ENCODE measurements at places on chromosomes 3 and 15. TPM values are rescaled to one million over a fixed set of nuclear protein-coding genes. Genes with fewer than 3 reads are reported as not detected.

The MAP1A gene
- total RNA-seq = 24.3 TPM

The GRM7 gene
- not detected for total RNA-seq

The HYPK gene
- 11.0 TPM for total RNA-seq

The SLC35G2 gene
- total RNA-seq = 5.6 TPM

The MYEF2 gene
- 5.0 TPM for total RNA-seq

The GPR156 gene
- total RNA-seq = 1.5 TPM

- H3K27me3 ChIP-seq = no peaks in the 10 kb centered on the region
- no peak overlapping the region for H3K4me3 ChIP-seq
- H3K27ac ChIP-seq = no peak overlapping the region
- no peaks in the 10 kb centered on the region for H3K36me3 ChIP-seq
- no peak for DNase-seq
- H3K4me1 ChIP-seq = no peaks in the 10 kb centered on the region
Measured at GRCh38 chr15:56341201-56341600, 24.0 kb upstream of the TEX9 start.

- no peak overlapping the region for H3K27ac ChIP-seq
- no peaks in the 10 kb centered on the region for H3K36me3 ChIP-seq
- DNase-seq = no peak
- peaks cover 1% of the 10 kb centered on the region for H3K4me1 ChIP-seq
- H3K4me3 ChIP-seq = no peak overlapping the region
- H3K27me3 ChIP-seq = no peaks in the 10 kb centered on the region
Measured at GRCh38 chr3:150527464-150528255, 18.6 kb downstream of the SERP1 start.

- H3K4me3 ChIP-seq = no peak overlapping the region
- H3K4me1 ChIP-seq = peaks cover 18% of the 10 kb centered on the region
- no peaks in the 10 kb centered on the region for H3K36me3 ChIP-seq
Measured at GRCh38 chr3:134460965-134461364, 24.8 kb downstream of the ANAPC13 start.

DNA sequence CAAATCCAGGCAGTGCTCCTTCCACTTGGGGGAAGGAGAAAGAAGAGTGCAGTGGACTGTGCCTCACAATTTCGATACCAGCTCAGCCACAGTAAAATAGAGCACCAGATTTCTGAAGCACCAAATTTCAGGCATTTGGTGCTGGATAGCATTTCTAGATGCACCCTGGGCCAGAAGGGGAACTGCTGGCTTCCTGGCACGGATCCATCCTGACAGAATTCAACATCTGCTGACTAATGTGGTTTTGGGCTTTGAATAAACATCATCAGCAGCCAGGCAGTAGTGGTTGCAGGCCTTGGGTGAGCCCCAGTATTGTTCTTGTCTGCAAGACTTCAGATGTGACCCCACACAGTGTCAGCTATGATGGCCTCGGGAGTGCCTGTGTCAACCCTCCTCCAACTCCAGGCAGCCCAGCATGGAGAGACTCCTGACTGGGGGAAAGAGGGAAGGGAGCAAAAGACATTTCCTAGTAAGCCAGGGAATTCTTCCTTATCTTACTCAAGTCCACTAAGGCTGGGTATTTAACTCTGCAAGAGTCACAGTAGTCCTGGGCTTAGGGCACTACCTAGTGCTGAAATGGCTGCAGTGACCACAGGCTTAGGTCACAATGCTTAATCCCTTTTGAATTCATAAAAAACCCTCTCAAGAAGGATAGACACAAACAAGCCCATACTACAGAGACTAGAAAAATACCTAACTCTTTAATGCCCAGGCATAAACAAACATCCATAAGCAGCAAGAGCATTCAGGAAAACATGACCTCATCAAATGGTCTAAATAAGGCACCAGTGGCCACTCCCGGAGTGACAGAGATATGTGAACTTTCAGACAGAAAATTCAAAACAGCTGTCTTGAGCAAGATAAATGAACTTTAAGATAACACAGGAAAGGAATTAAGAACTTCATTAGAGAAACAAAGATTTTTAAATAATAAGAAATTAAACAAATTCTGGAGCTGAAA is 74.7 kb downstream of the SPATA16 start:
- DNase-seq = no peak
- no peaks in the 10 kb centered on the region for H3K4me1 ChIP-seq
- H3K27me3 ChIP-seq = no peaks in the 10 kb centered on the region
- no peak overlapping the region for H3K27ac ChIP-seq
- no peaks in the 10 kb centered on the region for H3K36me3 ChIP-seq
- H3K4me3 ChIP-seq = no peak overlapping the region

GRCh38 chr3:10371167-10371566 is 50.3 kb upstream of the SEC13 start:
- no peaks in the 10 kb centered on the region for H3K36me3 ChIP-seq
- no peaks in the 10 kb centered on the region for H3K27me3 ChIP-seq
- H3K27ac ChIP-seq = no peak overlapping the region
- DNase-seq = no peak
- H3K4me1 ChIP-seq = no peaks in the 10 kb centered on the region
- no peak overlapping the region for H3K4me3 ChIP-seq

- H3K36me3 ChIP-seq = no peaks in the 10 kb centered on the region
- H3K27ac ChIP-seq = no peak overlapping the region
- H3K4me1 ChIP-seq = no peaks in the 10 kb centered on the region
- H3K27me3 ChIP-seq = no peaks in the 10 kb centered on the region
- no peak overlapping the region for H3K4me3 ChIP-seq
- no peak for DNase-seq
Measured at GRCh38 chr15:46297766-46298165, 662.9 kb downstream of the SQOR start.

DNA sequence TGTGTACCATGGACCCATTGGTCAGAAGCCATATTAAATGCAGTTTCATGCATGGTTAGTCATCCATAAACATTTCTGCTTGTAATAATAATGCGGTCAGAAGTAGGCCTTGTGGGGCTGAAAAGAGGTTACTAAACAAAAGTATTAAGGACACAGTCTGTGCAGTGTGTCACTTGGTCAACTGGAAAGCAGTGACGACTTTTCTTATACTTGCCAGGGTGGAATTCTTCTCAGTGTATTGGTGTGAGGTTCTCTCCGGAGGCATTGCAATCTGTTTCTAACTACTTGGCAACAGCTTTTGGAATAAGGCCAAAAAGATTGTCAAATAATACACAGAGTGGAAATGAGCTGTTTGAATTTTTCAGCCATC is 46.8 kb downstream of the CHL1 start:
- no peak overlapping the region for H3K27ac ChIP-seq
- peaks cover 4% of the 10 kb centered on the region for H3K4me1 ChIP-seq
- no peak for DNase-seq
- no peaks in the 10 kb centered on the region for H3K27me3 ChIP-seq
- H3K4me3 ChIP-seq = no peak overlapping the region

- H3K4me1 ChIP-seq = no peaks in the 10 kb centered on the region
- H3K27me3 ChIP-seq = no peaks in the 10 kb centered on the region
- H3K36me3 ChIP-seq = no peaks in the 10 kb centered on the region
- H3K4me3 ChIP-seq = no peak overlapping the region
- DNase-seq = no peak
Measured at GRCh38 chr3:11690863-11691766, 47.4 kb upstream of the VGLL4 start.

DNA sequence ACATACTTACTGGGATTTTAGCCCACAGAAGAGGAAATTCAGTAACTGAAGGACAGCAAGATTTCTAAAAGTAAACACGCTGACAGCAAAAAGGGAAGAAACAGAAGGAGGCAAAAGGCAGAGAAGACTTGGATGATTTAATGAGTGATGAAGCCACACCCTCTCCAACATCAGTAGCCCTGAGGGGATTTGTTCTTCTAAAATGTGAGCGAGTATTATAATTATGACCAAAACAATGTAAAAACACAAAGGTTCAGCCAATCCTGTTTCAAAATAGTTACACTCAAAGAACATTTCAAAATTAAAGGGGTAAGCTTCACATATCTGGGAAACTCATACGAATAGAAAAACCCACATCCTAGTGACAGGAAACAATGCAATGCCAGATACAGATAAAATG is 25.0 kb downstream of the MCCC1 start:
- no peak for DNase-seq
- H3K27ac ChIP-seq = no peak overlapping the region
- no peaks in the 10 kb centered on the region for H3K4me1 ChIP-seq
- H3K4me3 ChIP-seq = no peak overlapping the region

DNA sequence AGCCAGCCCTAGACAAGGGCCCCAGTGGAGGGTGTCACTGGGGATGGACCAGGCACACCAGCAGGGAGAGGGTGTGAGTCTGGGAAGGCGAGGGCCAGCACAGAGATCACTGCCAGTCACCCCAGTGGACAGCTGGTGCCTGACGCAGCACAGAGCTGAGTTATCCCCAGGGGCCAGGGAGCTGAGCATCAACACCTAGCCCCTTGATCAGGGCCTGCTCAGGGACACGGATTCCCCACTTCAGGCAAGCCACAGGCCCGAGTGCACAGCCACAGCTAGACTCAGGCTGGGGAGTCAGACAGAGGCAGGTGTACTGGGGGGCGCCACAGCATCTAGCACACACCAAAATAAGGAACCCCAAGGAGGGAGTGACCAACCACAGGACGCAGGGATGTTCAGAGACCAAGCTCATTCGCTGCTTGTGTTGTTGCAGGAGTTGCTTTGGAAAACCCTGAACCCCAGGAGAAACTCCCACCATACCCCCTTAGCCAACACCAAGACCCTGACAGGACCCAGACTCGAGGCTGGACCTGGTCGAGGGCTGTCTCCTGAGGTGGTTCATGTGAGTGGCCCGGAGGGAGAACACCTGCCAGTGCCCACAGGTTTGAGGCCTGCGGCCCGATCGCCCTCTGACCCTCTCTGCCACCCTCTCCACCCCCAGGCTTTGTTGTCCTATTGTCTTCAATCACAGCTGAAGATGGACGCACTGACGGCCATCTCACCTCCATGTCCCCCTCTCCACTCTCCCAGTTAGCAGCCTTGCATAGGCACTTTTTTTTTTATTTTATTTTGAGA is 146.8 kb downstream of the TPRA1 start:
- peak; percentile 7 for DNase-seq
- H3K4me3 ChIP-seq = no peak overlapping the region
- H3K27me3 ChIP-seq = no peaks in the 10 kb centered on the region
- no peaks in the 10 kb centered on the region for H3K4me1 ChIP-seq

- no peaks in the 10 kb centered on the region for H3K27me3 ChIP-seq
- H3K36me3 ChIP-seq = no peaks in the 10 kb centered on the region
- DNase-seq = no peak
- H3K4me1 ChIP-seq = no peaks in the 10 kb centered on the region
Measured at GRCh38 chr15:28005004-28005527, 94.0 kb downstream of the OCA2 start.

GRCh38 chr3:179852142-179852905 is 184.4 kb downstream of the PEX5L start:
- no peaks in the 10 kb centered on the region for H3K36me3 ChIP-seq
- H3K27ac ChIP-seq = no peak overlapping the region
- DNase-seq = no peak
- no peaks in the 10 kb centered on the region for H3K4me1 ChIP-seq

GRCh38 chr15:92881211-92881754 is 18.8 kb upstream of the CHD2 start:
- peaks cover 15% of the 10 kb centered on the region for H3K4me1 ChIP-seq
- DNase-seq = peak; percentile 58
- peak overlapping the region; percentile 44 for H3K4me3 ChIP-seq
- H3K27ac ChIP-seq = peak overlapping the region; percentile 86
- H3K36me3 ChIP-seq = no peaks in the 10 kb centered on the region
- H3K27me3 ChIP-seq = no peaks in the 10 kb centered on the region

DNA sequence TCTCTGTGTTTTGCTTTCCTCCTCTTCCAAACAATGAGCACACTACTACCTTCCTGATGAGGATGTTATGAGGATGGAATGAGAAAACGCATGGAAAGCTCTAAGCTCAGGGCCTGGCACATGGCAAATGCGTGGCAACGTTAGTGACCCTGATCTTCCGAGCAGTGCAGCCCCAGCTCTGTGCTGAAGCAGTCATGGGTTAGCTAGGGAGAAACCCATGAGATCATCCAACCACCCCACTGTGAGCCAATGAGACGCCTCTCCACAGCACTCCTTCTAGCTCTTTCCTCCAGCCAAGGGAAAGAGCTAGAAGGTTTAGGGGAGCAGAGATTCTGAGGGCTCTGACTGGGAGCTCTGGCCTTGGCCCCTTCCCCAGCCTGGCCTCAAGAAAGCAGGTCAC is 4.5 kb downstream of the CPN2 start:
- DNase-seq = no peak
- H3K27me3 ChIP-seq = no peaks in the 10 kb centered on the region
- H3K4me3 ChIP-seq = no peak overlapping the region
- H3K27ac ChIP-seq = no peak overlapping the region

DNA sequence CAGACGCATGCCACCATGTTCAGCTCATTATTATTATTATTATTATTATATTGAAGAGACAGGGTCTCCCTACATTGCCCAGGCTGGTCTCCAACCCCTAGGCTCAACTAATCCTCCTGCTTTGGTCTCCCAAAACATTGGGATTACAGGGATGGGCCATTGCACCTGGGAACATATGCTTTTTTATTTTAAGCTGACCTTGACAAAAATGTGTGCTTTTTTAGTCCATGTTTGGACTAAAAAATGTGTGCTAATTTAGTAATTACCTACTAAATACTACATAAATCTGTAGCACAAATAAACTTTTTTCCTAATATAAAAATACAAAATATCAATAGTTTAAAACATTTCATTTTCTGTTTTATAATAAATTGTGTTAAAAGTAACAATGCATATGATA is 693.2 kb downstream of the ROBO1 start:
- H3K36me3 ChIP-seq = no peaks in the 10 kb centered on the region
- no peak overlapping the region for H3K4me3 ChIP-seq
- no peaks in the 10 kb centered on the region for H3K4me1 ChIP-seq
- no peak for DNase-seq

DNA sequence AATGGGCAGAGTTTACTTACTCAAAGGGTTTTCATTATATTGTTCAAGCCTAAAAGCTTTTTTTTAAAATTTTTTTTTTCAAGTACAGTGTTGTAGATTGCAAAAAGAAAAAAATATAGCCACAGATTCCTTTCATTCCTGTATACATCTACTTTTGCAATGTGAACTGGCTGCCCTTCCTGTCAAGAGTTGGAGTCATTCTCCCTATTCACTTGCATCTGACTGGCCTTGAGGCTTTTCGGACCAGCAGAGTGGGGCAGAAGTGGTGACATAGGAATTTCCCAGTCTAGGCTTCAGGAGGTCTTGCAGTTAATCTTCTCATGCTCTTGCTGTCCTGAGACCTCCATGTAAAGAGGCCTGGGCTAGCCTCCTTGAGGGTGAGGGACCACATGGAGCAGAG is 218.3 kb upstream of the CFAP20DC start:
- H3K4me3 ChIP-seq = no peak overlapping the region
- no peaks in the 10 kb centered on the region for H3K4me1 ChIP-seq
- no peak overlapping the region for H3K27ac ChIP-seq
- no peaks in the 10 kb centered on the region for H3K36me3 ChIP-seq
- H3K27me3 ChIP-seq = no peaks in the 10 kb centered on the region

GRCh38 chr3:156350781-156351180 is 204.1 kb downstream of the SSR3 start:
- H3K27ac ChIP-seq = no peak overlapping the region
- no peak overlapping the region for H3K4me3 ChIP-seq
- H3K27me3 ChIP-seq = no peaks in the 10 kb centered on the region
- no peaks in the 10 kb centered on the region for H3K4me1 ChIP-seq
- no peaks in the 10 kb centered on the region for H3K36me3 ChIP-seq
